ENCODE measurements at places on chromosomes 2 and 18. TPM values are rescaled to one million over a fixed set of nuclear protein-coding genes. Genes with fewer than 3 reads are reported as not detected.

CLK1 gene
- 39.8 TPM for polyA plus RNA-seq

CDH7 gene
- 0.01 TPM for polyA plus RNA-seq

- DNase-seq = peak; percentile 18
These were observed 124.0 kb downstream of the MDH1 start for GRCh38 chr2:63712748-63713147.

GRCh38 chr2:64609942-64610281, 43.8 kb downstream of the SERTAD2 start:
- no peak for DNase-seq

- no peak for DNase-seq
These were observed 61.4 kb upstream of the LYPD1 start for GRCh38 chr2:132731441-132731840.
